Pulmonary artery endothelial cell (primary cell): ENCODE measurements at places on chromosomes 3 and 15.

GRCh38 chr15:64284042-64284441, 71.9 kb downstream of the CSNK1G1 start:
- no peak for DNase-seq

- no peak for DNase-seq
Measured at GRCh38 chr3:46666453-46666845, 27.0 kb downstream of the ALS2CL start.

GRCh38 chr3:128352326-128352725, 114.4 kb downstream of the DNAJB8 start:
- no peak for DNase-seq

GRCh38 chr3:64593350-64593749, 94.5 kb downstream of the ADAMTS9 start:
- DNase-seq, result no peak

- DNase-seq, result no peak
Measured at GRCh38 chr3:4376499-4376898, 73.3 kb downstream of the SETMAR start.
